ENCODE measurements at places on chromosomes 2 and 18.

DNA sequence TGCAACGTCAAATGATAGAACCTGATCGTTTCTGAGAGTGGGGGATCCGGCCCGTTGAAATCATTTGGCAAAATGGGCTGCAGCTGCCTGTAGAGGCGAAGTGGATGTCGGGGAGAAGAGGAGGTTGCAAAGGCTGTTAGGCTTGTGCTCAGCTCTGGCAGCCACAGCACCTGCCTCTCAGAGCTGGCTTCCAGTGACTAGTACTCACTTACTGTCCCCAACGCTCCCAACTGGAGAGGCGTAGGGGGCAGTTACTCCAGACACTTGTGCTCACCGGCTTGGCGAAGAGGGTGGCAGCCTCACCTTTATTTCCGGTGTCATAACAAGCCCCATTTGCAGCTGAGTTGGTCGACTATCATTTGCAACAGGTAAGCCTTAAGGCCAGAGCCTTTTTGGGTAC is 37.9 kb downstream of the NCK2 start:
- DNase-seq = no peak

DNA sequence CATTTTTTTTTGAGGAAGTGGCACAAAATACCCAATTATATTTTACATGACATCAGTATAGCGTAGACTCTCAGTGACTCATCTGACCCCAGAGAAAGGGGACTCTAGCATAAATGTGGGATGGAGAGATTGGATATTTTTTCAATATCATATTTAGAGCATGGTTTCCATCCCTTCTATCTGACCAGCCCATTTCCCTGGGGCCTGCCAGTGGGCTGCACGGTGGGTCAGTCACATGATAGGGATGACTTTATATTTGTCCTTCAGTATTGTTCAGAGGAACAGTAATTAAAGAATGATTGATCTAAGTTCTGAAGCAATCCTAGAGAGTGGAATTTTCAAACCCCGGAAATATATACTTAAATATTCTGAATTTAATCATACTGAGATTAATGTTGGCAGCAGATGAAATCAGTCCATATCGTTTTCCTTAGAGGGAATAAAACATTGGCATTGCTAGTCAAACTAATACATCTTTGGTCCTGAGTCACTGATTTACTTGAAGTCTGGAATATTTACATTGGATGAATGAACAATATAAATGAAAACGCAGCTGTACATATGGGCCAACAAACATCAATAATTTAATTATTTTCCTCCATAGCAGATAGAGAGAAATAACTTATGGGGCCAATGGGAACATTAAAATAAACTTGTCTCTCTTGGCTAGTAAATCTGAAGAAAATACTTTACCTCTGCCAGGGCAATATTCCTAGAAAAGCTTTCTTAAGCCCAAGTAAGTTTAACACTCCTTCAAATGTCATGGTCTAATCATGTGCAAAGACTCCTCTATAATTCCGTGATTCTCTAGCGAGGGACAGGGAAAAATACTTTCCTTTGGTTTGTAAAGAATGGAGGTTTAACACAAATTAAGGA is 563.6 kb upstream of the PKDCC start:
- DNase-seq = no peak

- DNase-seq = no peak
Observed at GRCh38 chr18:38606841-38607240, 1041.2 kb upstream of the CELF4 start.

- DNase-seq = no peak
Observed at GRCh38 chr2:1550076-1550475, 136.8 kb downstream of the TPO start.

GRCh38 chr2:127049927-127050802 is 56.8 kb downstream of the BIN1 start:
- DNase-seq = peak; percentile 67

GRCh38 chr18:34993289-34993688 is 47.9 kb upstream of the MAPRE2 start:
- DNase-seq = peak; percentile 33

DNA sequence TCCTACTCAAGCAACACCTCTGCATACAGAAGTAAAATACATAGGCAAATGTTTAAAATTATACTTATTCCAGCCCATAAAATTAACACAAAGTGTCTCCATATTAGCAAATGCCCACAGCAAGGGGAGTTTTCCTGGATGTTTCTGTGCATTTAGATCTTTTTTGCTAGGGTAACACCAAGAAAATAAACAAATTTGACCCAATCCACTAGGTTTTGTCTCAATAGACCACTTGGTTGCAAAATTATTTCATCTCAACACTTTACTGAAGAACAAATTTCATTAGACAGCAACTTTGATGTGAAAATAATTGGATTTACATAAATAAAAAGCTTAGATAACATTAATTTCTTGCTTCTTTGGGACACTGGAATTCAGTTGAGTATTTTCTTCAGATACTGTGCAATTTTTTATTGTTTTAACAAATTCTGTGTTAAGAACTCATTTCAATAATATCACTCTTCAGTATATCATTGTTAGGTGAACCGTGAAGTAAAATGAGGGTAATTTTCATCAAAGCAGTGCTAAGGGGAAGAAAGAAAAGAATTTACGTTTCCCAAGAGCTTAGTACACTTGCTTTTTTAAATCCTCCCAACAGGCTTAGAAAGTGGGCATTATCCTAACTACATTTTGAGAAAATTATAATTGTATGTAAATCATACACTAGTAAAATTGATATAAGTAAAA is 133.5 kb upstream of the TTC39C start:
- no peak for DNase-seq

DNA sequence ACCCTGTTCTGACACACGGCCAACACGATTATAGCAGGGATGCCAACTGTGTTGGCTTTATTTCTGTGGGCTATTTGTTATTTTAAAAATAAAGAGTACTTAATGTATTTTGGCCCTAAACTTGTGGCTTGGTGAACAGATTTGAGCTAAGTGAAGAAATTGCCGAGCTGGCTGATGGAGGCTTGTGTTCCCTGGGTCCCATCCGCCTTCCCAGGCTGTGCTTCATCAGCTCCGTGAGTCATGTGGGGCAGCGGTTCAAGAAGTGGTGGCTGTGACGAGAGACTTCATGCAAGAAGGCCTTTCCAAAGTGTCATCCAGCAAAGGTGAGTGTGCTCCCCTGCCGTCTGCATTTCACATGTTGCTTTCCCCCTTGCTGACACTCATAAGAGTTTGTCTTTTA is 73.6 kb upstream of the NCK2 start:
- DNase-seq = no peak

- DNase-seq = no peak
Observed at GRCh38 chr18:77043541-77044280, 88.9 kb downstream of the MBP start.

- DNase-seq = no peak
Observed at GRCh38 chr2:238700117-238700457, 147.8 kb upstream of the TWIST2 start.

GRCh38 chr2:96591054-96591453 is 47.1 kb downstream of the KANSL3 start:
- DNase-seq = no peak

GRCh38 chr18:39938676-39939608 is 2016.1 kb upstream of the PIK3C3 start:
- no peak for DNase-seq

- no peak for DNase-seq
Observed at GRCh38 chr18:9628984-9629383, 14.6 kb upstream of the PPP4R1 start.

GRCh38 chr2:70570041-70570661 is 16.5 kb upstream of the TGFA start:
- no peak for DNase-seq

DNA sequence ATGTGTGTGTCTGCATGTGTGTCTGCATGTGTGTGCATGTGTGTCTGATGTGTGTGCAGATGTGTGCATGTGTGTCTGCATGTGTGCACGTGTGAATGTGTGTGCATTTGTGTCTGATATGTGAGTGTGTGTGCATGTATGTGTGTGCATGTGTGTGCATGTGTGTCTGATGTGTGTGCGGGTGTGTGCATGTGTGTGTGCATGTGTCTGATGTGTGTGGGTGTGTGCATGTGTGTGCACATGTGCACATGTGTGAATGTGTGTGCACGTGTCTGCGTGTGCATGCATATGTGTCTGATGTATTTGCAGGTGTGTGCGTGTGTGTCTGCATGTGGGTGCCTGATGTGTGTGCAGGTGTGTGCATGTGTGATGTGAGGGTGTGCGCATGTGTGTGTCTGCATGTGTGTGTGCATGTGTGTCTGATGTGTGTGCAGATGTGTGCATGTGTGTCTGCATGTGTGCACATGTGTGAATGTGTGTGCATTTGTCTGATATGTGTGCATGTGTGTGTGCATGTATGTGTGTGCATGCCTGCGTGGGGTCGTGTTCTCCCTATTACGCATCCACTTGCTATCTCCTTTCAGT is 470.1 kb upstream of the HS6ST1 start:
- DNase-seq = no peak

DNA sequence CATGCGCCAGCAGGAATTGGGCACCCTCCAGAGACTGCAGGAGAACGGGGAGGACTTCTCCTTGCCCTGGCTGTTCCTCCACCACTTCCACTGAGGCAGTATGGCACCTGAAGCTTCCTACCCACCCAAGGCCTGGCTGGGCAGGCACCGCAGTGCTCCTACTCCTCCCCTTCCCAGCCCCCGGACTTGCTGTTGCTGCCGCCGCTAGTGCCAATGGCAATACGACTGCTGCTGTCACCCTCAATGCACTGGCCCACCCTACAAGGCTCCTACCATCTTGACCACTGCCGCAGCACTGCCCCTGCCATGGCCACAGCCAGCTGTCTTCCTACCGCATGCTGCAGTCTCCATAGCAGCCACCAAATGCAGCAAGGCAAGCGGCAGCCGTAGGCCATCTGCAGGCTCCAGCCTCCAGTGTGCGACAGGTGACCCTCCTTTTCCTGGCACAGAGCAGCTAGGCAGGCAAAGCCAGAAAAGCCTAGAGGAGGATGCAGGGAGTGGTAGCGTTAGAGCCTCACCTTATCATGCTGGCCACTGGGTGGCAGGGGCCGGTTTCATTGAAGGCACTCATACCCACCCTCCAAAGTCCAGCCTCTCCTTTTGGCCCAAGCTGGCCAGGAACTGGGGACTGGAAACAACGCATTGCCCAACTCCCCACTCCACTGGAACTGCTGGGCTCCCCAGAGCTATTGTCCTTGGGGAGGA is 47.4 kb upstream of the ANKRD62 start:
- DNase-seq = no peak

DNA sequence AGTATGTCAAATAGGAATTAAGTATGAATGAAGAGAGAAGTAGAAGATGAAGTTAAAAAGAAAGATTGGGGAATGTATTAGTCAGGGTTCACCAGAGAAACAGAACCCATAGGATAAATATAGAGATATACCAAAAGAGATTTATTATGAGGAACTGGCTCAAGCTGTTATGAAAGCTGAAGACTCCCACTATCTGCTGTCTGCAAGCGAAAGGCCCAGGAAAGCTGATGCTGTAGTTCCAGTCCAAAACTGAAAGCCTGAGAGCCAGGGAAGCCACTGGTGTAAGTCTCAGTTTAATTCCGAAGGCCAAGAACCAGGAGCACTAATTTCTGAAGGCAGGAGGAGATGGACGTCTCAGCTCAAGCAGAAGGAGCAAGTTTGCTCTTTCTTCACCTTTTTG is 200.9 kb upstream of the FN1 start:
- DNase-seq = no peak

GRCh38 chr2:23436346-23437098 is 51.5 kb downstream of the KLHL29 start:
- DNase-seq = no peak

GRCh38 chr2:24638568-24638967 is 147.5 kb downstream of the NCOA1 start:
- DNase-seq = peak; percentile 21

DNA sequence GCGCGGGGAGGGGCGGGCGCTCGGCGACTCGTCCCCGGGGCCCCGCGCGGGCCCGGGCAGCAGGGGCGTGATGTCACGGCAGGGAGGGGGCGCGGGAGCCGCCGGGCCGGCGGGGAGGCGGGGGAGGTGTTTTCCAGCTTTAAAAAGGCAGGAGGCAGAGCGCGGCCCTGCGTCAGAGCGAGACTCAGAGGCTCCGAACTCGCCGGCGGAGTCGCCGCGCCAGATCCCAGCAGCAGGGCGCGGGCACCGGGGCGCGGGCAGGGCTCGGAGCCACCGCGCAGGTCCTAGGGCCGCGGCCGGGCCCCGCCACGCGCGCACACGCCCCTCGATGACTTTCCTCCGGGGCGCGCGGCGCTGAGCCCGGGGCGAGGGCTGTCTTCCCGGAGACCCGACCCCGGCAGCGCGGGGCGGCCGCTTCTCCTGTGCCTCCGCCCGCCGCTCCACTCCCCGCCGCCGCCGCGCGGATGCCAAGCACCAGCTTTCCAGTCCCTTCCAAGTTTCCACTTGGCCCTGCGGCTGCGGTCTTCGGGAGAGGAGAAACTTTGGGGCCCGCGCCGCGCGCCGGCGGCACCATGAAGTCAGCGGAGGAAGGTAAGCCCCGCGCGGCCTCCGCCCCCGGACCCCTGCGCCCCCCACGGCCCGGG is at the start of gene NFATC1:
NFATC1 (plus strand) TSS at position 170 of the 644 bp plus-strand sequence; CDS start at position 465, 295 bp downstream.
- peak; percentile 80 for DNase-seq

All from hematopoietic multipotent progenitor cell treated with erythropoietin and hydrocortisone succinate and interleukin-3 and kit ligand, for 6 days (in vitro differentiated cells).